ENCODE measurements at places on chromosomes 6 and 20.

DNA sequence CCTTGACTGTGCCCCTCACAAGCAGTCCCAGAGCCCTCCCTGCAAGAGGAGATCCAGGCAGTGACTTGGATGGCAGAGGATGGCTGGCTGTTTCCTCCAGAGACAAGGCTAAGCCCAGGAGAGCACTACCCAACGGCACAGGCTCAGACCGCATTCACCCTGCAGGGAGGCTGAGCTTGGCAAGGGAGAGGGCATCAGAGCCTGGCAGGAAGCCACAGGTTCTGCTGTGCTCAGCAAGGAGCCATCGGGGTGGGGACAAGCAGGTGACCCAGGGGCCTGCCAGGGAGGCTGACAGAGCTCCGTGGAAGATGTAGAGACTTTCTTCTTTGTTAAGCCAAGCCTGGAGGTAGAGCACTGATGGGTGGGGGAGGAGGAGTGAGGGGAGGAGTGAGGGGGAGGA, 159.2 kb upstream of the CST7 start:
- DNase-seq, result no peak

DNA sequence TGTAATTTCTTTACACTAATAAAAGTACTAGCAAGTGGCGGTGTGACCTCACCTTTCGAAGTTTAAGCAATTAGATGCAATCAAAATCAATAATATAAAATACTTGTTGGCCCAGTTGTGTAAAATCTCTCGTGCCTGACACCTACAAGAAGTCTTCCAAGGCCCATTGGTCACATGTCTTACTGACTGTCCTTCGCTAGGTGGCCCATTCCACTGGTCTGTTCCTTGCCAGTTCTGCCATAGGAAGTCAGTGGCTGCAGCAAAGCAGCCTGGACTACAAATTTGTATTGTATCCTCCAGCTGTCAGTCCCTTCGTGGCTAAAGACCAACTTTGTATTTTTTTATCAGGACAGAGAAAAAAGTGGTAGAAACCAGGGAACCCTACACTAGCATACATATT, 61.8 kb downstream of the CYB5R4 start:
- DNase-seq, result no peak

DNA sequence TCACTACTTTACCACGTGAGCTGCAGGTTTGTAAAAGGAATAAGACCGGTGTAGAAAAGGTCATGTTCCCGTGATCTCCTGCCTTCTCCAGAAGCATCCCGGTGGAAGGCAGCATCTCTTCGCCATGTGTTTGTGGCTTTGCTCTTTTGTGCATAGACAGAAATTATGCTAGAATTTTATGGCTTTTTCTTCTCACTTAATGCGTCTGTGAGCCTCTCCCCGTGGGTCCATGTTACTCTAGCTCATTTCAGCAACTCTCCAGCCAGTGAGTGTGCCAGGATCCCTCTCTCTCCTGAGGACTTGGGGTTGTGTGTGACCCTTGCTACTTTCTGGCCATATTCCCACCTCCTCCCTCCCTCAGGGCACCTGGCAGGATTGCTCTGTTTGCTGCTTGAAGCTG, 289.5 kb downstream of the CDH4 start:
- no peak for DNase-seq

- no peak for DNase-seq
Measured at GRCh38 chr6:101281266-101281665, 112.2 kb upstream of the GRIK2 start.

DNA sequence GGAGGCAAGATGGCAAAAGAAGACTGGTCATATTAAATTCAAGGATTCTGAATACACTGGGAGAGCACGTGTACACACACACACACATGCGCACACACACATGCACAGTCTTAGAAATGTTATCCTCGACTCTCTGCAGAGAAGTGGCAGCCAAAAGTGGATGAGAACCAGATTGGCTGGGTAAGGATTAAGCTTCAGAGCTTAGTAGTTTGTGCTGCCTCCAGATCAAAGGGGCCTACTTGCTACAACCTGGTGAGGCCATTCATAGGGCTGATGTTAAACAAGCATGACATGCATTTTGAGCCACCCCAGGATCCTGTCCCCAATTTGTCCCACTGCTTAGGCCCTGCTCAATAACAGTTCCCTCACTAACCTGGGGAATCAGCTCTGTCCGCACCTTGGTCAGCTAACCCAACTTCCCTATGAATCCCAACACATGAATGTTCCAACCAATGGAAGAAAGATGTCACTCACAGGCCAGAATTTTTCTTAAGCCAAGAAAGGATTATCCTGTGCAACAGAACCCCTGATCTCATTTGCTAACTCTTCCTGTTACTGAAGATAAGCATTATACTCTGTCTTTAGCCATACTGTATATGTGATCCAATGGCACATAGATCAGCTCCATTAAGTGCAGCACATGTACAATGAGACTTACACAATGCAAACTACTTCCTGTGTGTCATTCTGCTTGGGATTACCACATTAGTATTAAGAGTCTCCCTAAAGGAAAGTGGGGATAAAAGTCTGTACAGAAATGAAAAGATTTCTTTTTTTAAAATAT, 31.0 kb downstream of the TOMM6 start:
- no peak for DNase-seq

- DNase-seq, result no peak
Measured at GRCh38 chr6:43682724-43683429, 4.7 kb downstream of the MRPS18A start.

DNA sequence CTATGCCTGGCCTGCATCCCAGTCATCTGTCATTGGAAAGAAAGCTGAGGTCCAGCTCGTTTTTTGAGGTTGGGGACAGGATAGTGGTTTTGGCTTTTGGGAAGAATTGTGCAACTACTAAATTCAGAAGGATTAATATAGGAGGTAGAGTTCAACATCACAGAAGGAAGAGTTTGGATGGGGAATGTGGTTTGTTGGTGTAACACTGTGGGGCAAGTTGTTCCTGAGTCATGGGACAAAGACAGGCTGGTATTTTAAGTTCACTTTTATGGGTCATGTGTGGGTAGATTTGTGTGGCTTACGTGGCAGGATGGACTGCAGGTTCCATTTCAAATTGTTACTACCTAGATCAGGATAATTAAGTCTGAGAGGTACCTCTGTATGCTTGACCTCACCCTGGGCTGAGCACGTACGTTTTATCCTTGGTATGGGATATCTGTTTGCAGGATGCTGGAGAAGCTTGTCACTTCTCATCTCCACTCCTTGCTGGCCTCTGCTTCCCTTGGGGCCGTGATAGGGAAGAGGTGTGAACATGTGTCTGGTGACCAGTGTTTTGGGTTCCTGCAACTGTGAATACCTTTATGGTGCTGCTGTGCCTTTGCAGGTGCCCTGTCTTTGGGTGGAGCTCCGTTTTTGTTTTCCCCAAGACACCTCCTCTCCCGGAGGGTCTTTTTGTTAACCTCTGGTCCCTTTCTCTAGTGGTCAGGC, 177.6 kb downstream of the JARID2 start:
- peak; percentile 35 for DNase-seq

DNA sequence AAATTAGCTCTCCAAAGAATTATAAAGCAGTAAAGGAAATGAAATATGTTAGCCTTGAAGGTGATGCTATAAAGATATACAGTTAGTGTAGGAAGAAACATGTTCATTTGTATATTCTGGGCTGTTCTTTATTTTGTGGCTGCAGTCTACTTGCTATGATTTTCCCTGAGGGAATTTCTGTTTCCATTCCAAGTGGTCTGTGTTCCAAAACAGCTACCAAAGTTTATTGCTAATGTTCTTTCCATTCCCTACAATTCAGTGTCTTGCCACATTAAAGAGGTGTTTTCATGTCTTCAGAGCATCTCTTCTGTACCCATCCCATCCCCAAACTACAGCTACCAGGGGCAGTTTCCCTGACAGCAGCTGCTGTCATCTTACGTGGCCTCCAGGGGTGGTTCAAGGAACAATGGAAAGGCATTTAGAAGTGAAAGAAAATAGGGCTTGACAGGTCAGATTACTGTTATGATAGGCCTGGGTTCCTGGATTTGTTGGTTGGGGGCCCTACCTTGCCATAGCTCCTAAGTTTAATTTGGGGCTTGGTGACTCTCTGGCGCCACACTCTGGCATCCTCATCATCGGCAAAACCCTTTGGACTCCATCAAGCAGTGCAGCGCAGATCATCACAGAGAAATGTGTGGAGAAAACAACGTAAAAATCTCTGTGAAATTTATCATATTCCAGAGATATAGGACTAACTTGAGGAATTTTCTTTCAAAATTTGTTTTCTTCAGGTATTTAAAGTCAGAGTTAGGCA, 33.8 kb upstream of the AIG1 start:
- no peak for DNase-seq

- no peak for DNase-seq
Measured at GRCh38 chr20:16293590-16293989, 279.7 kb downstream of the KIF16B start.

- no peak for DNase-seq
Measured at GRCh38 chr6:18533793-18534192, 146.6 kb downstream of the RNF144B start.

DNA sequence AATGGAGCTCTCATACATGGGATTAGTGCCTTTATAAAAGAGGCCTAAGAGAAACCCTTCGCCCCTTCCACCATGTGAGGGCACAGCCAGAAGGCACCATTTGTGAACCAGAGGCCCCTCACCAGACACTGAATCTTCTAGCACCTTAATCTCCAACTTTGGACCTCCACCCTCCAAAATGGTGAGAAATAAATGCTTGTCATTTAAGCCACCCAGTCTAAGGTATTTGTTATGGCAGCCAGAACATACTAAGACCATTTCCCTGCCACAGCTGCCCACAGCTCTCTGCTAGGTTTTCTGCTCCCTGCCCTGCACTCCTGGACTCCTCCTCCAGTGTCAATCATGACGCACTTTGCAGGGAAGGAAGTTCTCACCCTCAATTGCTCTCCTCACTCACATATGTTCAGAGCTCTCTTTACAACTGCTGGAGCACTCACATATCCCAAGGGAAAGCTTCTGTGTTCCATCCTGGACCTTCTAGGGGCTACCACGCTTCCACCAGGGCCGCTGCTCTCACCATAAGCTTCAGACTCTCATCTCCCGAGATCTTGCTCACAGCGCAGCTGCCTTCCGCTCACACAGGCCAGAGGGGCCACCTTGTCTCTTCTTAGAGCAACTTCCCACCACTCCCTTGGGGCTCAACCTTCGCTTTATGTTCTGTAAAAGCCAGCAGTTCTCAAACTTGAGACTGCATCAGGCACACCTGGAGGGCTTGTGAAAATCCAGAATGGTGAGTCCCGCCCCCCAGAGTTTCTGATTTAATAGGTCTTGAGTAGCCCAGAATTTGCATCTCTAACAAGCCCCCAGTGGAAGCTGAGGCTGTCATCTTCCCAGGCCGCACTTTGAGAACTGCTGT, 1.6 kb upstream of the LY86 start:
- no peak for DNase-seq

- no peak for DNase-seq
Measured at GRCh38 chr20:2065099-2065498, 36.5 kb upstream of the STK35 start.

- DNase-seq, result no peak
Measured at GRCh38 chr20:51134405-51134804, 111.5 kb upstream of the KCNG1 start.

DNA sequence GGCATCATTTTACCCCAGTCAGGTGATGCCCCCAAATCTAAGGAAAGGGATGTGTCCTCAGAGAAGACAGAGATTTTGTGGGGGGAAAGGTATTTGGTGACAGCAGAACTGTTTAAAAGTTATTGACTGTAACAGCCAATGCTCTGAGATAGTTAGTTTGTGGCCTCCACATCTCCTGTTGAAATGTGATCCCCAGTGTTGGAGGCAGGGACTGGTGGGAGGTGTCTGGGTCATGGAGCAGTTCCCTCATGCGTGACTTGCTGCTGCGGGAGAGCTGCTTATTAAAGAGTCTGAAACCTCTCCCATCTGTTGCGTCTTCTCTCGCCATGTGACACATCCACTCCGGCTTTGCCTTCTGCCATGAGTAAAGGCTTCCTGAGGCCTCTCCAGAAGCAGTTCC, 282.8 kb upstream of the FOXQ1 start:
- peak; percentile 46 for DNase-seq

DNA sequence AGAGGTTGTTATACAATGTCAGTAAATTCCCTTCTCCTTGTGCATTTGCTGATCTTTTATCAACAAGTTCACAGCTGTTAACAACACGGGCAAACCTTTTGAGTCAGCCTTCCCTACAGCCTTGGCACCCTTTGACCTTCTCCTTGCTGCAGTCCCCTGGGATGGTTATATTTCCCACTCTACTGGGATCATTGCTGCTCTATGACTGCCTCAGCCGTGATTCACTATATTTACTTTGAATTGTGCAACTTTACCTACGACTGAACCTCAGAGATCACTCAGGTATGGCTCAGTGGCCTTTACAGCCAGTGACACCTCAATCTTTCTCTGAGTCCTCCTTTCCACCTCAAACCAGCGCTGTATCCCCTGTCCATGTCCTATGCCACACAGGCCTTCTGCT, 1293.3 kb downstream of the EPHA7 start:
- no peak for DNase-seq

- DNase-seq, result no peak
Measured at GRCh38 chr6:35916056-35916455, 4.8 kb downstream of the SRPK1 start.

DNA sequence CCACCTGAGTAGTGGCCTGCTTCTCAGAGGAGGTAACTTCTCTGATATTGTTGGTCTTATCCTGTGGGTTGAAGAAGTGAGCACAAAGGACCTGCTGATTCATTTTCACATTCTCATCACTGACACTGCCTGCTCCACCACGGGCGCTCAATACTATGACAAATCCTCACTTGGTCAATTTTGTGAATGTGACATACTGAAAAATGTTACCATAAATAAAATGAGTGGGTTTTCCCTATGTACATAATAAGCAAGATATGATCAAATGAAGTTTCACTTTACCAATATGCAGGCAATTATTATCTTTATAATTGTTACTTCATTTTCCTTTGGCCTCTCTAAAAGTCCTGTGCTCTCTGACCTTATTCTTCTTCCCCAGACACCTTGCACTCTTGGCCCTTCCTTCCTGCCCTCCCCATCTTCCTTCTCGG, 71.5 kb upstream of the RIPOR2 start:
- no peak for DNase-seq

DNA sequence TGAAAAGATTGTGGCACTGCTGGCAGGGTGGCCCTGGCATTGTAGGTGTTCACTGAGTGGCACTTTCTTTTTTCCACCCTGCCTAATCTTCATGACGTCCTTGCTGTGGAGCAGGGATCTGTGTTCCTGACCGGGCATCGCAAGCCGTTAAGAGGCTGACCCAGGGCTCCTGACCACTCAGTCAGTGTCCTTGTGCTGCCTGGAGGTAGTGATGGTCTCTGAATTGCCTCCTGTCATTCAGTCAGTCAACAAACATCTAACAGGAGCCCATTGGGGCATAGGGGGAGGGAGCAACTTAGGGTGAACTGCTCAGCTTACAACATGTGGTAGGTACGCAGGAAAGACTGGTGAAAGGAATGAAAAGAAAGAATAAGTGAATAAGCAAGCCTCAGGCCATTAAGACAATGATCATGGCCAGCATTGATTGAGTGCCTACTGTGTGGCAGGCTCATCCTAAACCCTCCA, 152.0 kb downstream of the CEBPB start:
- no peak for DNase-seq

- peak; percentile 49 for DNase-seq
Measured at GRCh38 chr20:38057351-38057972, 23.9 kb downstream of the RPRD1B start.

All from fibroblast of gingiva (primary cell).